ENCODE measurements at places on chromosomes 7 and 10.

DNA sequence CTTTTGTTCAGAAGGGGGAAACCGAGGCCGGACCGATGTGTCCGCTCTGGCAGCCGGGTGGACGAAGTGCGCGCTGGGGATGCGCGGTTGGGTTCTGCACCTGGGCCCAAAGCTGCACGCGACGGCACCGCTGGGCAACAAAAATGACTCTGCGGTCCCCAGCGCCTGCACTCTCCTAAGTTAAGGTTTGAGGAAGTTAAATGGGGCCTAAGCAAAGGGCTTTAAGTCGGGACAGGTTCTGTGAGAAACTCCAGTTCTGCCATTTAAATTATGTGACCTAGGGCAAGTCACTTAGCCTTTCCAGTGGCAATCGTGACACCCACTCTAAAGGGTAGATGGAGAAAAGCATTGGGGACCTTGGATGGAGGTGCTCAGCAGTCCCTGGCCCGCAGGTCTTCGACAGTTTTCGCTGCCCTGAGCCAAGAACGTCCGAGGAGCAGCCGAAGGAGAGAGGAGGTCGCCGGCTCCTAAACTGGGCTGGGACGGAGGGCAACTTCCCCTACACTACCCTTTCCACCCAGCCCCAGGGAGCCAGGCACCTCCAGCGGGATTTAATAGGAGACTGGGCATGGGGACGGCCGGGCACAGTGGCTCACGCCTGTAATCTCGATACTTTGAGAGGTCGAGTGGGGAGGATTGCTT is 534 bp upstream of the ACBD5 start:
- DNase-seq: no peak

DNA sequence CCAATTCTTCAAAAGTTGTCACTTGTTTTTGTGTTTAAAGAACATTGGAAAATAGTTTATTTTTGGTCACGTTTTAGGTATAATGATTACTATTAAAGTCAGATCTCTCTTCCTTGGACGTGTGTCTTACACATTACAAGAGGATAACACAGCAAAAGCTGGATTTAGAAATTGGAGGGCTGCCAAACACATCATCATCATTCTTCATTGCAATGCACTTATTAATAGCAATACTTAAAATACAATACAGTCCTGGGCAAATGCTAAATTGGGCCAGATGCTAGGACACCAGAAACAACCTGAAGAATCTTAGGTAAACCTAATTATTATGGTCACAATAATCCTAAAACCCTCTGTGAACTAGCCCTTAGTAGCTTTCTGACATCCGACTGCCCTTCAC is 303.6 kb downstream of the DGKB start:
- DNase-seq: no peak

GRCh38 chr7:122528879-122529481 is 169.9 kb downstream of the RNF133 start:
- DNase-seq: no peak

DNA sequence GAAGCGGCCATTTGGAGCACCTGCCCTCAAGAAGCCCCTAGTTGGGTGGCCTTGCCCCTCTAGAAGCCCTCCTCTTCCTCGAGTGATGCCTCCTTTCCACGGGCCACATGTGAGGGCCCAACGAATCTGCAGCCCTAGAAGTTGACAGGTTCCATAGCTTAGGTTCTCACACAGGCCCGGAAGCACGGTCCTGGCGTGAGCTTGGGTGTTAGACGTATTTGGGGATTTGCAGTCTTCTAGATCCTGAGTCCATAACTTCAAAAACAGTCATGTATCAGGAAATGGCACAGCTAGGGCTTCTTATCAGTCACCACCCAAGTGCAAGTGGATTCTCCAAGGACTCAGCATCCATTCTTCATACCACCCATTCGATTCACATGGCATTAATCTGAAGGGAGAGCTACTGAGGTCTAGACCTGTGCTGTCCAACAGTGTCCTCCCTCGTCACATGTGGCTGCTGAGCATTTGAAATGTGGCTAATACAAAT is 477 bp upstream of the FBXW4 start:
- no peak for DNase-seq

DNA sequence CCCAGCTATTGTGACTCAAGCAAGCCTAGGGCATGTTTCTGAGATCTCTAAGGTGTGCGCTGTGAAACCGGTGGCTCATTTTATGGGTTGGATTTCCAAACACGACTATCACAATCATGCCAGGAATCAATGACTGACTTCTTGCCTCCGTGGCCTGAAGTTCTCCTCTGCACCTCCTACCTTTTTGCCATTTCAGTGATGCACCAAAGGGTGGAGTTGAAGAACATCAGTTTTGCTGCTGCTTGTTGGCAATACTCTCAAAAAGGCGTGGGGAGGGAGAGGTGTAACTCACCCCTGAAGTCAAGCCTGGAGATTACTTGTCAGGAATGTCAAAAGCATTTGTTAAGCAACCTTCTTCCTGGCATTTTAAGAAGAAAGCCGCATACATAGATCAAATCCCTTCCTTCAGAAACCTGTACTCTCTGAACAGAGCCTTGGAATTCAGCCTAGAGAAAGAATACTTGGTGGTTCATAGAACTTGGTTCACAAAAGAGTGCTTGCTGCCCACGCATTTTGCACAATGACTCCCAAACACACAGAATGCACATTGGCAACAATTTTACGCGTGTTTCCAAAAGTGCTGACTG is 41.0 kb downstream of the KIAA1217 start:
- DNase-seq: no peak

GRCh38 chr10:132487241-132488135 is 50.1 kb upstream of the INPP5A start:
- DNase-seq: no peak

DNA sequence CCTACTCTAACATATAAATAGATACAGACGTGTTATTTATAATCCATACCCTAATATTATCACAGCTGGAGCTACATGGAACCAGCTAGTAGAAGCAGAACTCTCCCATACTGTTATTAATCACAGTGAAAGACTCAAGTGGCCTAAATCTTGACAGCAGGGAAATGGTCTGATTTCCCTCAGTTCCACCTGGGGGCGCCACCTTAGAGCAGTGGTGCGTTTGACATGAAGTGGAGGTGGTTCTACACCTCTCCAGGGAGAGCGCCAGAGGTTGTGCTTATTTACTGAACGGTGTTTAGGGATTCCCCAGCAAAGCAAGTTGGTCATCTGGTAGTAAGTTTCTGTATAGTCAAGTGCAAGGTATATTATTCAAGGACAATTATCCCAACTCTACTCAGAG is 17.6 kb downstream of the DNTT start:
- DNase-seq: no peak

GRCh38 chr10:106311590-106311989 is 852.9 kb downstream of the SORCS1 start:
- no peak for DNase-seq

DNA sequence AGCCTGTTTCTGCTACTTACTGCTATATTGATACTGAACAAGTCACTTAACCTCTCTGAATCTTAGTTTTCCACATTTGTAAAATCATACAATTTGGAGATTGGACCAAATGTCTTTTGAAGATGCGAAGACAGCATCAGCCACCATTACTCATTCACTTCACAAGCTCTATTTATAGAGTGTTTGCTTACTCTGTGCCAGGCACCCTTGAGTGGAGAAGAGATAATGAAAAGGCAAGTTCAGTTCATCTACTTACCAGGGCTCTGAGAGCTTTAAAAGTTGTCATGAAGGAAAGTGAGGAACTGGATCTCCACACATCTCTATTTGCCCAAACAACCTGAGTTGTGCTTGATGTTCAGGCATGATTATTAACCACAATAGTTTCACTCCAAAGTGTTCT is 277.5 kb downstream of the CSTF2T start:
- DNase-seq: no peak

DNA sequence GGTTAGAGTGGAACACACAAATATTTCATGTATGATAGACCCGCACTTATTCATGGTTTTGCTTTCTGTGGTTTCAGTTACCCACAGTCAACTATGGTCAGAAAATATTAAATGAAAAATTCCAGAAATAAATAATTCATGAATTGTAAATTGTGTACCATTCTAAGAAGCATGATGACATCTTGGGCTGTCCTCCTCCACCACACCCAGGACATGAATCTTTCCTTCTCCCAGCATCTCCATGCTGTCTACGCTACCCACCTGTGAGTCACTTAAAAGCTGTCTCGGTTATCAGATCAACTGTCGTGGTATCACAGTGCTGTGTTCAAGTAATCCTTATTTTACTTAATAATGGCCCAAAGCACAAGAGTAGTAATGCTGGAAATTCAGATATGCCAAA is 419.6 kb upstream of the NRP1 start:
- no peak for DNase-seq

GRCh38 chr7:30445770-30446169 is 32.8 kb downstream of the NOD1 start:
- peak; percentile 82 for DNase-seq

GRCh38 chr7:114085592-114086501 is 167.0 kb upstream of the PPP1R3A start:
- DNase-seq: no peak

DNA sequence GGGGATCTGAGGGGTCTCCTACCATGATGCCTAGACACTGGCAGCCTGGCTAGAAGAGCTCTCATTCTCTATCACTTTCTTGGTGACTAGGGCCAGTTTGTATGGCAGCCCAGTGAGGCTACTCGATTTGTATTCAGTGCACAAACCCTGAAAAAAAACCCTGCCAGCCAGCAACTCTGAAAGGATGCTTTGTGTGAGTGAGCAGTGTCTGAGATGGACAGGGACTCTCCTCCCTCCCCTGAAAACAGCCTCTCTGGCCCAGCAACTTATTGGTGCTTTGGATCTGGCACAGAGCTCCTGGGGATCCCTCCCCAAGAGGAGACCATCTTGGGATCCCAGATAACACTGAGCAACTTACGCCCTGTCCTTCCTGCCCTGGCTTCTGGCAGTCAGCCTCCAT is 10.8 kb upstream of the LRRC4 start:
- no peak for DNase-seq

- DNase-seq: no peak
Observed at GRCh38 chr7:20198260-20198659, 18.9 kb downstream of the MACC1 start.

DNA sequence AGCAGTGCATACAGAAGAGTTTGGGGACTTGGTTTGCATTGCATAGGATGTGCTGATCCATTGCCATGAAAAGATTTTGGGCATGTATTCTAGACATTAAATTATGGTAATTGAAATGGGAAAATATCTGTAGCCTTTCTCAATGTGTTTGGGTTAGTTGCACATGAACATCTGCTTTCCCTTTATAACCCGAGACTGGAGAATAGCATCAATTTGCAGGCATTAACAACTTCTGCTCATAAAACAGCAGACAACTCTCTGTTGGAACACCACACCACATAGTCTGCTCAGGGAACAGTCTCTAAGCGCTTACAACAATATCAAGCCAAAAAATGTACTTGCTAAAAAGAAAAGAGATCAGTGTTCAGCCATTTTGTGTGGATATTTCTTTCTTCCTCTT is 1391.1 kb upstream of the LRRTM3 start:
- DNase-seq: no peak

DNA sequence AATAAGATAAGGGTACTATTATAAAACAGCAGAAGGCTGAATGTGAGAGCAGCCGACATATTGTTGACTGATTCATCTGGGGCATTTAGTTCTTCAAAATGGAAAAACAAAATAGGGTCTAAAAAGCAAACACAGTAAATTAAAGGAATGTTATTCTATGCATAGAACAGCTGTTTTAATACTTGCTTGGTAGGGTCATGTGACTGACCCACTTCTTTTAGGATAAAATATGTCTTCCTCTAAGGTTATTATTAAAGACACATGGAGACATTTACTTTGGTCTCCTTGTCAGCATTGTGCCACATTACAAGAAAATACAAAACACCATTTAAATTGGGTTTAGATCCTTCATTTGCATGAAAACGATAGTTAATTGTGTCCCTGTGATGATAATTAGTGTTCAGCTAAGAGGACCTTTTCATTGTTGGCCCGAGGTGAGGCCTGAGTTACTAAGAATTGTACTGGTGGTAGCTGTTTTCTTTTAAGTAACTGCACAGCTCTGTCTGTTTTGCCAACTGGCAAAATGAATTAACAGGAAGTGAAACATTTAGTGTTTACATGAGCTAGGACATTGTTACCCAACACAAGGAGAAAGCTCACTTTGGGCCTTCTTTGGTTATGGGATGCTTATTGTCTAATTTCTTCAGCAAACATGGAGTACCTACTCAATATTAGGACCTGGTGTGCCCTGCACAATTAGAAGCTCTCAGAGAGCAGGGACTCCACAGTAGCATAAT is 764.4 kb downstream of the LRMDA start:
- no peak for DNase-seq
